ENCODE measurements at places on chromosomes 3 and 15. TPM values are rescaled to one million over a fixed set of nuclear protein-coding genes. Genes with fewer than 3 reads are reported as not detected.

ATP10A gene
- total RNA-seq, result 0.25 TPM

DNA sequence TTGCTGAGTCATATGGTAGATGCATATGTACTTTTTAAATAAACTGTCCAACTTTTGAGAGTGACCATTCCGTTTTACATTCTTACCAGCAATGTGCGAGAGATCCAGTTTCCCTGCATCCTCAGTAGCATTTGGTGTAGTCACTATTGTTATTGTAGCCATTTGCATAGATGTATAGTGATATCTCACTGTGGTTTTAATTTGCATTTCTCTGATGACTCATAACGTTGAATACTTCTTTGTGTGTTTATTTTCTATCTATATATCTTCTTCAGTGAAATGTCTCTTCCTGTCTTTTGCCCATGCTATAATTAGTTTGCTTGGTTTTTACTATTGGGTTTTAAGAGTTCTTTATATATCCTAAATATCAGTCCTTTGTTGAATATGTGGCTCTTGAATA is 255.7 kb upstream of the GRM7 start:
- no peak for DNase-seq

DUSP7 gene
- 3.7 TPM for total RNA-seq

KNG1 gene
- total RNA-seq, result 451 TPM

ADCY5 gene
- 2.4 TPM for total RNA-seq

GAP43 gene
- not detected for total RNA-seq

TPRG1 gene
- total RNA-seq, result 9.0 TPM

DNA sequence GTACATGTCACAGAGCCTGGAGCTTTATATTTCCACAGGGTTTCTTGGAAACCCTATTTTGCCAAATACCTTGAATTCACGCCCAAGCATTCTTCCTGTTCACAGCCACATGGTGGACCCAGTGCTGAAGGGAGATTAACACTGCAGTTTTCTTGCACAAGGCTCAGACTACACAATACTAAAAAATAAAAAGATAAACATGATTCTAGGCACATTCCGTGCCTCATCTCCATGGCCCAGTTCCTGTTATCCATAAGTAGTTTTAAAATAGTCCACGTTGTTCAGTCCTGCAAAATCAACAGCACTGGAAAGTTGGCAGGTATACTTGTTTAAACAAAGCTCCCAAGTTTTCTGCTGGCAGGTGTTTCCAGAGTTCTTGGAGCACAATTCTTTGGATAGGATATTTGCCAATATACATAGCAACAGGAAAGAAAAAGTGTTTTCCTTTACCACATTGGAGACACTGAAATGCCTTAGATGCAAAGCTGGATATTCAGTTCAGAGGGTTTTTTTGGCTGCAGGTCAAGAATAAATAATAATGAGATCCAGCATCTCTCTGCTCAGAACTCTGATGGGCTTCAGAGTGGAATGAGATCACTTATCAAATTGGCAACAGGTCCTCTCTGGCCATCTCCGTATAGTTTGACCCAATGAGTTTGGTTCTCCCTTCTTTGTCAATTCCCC is 88.1 kb upstream of the TGFBR2 start:
- peak; percentile 75 for DNase-seq

DNA sequence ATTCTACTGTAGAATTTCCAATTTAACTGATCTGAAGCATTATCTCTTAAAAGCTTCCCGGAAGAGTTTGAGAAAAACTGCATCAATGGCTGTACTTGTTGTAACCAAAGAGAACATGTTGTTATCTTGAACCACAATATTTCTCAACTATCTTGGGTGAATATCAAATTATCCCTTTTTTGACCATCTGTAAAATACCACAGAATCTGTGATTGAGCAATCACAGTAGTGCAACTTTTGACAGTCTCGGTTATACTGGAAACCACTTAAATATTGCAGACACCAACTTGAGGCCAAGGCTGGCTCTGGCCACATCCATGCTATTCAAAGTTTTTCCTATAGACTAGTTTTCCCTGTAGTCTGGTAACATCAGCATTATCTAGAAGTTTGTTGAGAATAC is 842.8 kb upstream of the EPHA6 start:
- no peak for DNase-seq

DNA sequence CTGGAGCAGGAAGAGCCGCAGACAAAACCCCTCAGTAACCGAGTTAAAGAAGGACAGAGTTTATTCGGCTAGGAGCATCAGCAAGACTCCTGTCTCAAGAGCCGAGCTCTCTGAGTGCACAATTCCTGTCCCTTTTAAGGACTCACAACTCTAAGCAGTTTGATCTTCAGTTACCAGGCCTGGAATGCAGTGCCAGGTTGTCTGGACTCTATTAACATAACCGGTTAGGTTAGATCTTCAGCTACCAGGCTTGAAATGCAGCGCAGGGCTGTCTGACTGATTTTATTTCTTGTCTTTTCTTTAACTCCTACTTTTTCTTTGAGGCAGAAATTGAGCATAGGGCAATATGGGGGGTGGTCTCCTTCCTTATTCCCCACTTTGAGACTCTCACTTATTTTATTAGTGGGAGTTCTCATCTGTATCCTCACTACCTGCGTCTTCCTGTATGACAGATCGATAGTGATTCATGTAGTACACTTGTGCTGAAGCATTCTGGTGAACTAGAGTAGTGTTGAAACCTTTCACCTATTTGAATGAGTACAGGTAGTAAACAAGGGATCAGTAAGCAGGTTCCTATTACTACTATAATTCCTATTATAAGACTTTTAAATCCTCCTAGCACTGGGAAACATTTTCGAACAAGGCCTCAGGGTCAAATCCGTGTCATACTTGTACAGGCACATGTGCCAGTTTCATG is 325.0 kb downstream of the CGGBP1 start:
- no peak for DNase-seq

DNA sequence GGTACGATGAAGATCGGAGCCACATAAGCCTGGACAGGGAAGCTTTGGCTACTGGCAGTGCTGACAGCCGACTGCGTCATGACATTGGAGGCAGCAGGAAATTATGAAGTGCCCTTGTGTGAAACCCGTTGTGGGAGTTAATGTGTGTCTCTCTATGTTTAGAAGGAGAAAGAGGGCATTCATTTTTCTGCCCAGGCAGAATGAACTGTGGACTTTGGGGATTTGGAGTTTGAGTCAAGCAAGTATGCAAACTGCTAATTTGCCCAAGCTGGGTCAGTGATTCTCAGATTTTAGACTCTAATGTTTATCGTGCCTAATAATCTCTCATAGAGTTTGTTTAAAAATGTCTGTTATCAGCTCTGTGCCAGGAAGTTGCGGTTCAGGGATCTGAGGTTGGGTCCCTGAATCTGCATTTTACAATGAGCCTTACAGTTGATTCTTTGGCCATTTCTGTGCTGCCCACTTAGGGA is 5.6 kb downstream of the CTXND1 start:
- peak; percentile 55 for DNase-seq

GRCh38 chr15:76962337-76963013 is 30.9 kb downstream of the RCN2 start:
- no peak for DNase-seq

IGF1R gene
- total RNA-seq, result 4.0 TPM

DNA sequence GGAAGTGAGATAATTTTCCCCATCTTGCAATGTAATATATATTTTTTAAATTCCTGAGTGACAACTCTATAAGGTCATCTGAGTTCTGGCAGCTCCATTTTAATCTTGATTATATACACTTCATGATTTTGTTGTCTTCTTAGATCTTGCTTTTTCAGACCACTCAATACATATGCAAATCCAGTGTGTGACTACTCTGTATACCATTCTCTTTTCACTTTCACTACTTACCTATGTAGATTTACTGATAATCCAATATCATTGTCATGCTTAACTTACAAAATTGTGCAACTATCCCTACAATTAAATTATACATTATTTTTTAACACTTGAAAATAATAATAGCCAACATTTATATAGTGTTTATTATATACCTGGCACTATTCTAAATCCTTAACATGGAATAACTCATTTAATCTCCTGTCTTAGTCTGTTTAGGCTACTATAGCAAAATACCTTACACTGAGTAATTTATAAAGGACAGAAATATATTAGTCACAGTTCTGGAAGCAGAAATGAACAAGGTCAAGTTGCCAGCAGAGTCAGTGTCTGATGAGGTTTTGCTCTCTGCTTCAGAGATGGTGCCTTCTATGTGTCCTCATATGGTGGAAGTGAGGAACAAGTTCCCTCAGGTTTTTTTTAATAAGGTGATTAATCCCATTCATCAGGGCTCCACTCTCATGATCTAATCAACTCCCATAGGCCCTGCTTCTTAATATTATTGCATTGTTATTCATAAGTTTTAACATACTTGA is 338.5 kb downstream of the TUSC7 start:
- no peak for DNase-seq

DNA sequence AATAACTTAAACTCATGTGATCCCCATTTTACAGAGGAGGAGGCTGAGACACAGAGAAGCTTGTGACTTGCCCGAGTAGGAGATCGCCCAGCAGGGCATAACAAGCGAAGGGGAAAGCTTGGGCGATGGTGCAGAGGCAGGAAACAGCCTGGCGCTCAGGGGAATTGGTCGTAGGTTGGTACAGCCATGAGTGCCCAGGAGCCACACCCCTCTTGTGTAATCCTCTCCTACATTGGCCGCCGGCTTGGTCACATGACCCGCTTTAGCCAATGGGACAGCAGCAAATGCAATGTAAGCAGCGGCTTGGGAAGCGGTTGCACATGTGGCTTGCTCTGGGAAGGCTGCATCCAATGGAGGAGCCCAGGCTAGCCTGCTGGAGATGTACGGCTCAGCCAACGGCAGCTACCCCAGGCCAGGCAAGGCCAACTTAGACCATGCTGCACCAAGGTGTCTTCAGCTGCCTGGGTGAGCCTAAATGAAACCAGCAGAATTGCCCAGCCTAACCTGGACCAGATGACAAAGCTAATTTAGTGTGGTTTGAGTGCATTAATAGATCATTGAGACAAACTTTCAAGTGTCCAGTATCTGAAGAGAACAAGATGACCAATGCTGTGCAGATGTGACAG is 50.3 kb upstream of the SLC6A6 start:
- DNase-seq, result no peak

DNA sequence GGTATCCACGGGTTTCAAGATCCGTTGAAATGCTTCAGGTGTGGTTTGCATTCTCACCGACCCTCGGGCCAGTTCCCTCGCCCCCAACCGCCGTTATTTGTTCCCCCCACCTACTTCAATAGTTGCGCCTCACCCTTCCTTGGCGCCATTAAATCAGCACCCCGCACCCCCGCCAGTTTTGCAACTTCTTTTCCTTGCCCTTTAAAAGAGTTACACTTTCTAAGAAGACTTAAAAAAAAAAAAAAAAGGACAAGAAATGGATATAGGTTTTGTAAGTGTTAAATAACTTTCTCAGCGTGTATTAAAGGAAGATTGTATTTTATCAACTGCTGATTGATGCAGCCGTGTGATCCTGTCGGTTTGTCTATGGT is 87.2 kb downstream of the NR2F2 start:
- DNase-seq, result no peak

DNA sequence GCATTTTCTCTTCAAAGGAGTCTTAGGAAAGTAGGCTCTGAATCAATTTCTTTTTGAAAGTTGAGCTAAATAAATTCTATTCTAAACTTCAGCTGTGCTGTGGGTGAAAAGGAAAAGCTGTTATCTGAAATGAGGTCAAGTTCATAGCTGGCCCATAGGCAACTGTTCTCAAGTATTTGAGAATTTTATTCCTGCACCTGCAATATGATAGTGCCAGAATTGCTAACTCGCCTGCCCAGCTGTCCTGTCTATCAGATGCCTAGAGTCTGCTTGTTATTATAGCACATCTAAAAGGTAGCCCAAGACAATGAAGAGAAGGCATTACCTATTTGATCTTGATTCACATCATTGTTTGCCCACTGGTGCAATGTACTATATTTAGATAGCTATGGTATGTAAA is 798.7 kb downstream of the DIPK2A start:
- no peak for DNase-seq

UNC13C gene
- total RNA-seq, result not detected

GRCh38 chr3:69244039-69244438 is 121.6 kb upstream of the LMOD3 start:
- DNase-seq, result no peak

- no peak for DNase-seq
Observed at GRCh38 chr15:42939841-42940240, 19.3 kb upstream of the TTBK2 start.

GRCh38 chr3:73245459-73245858 is 184.0 kb downstream of the EBLN2 start:
- DNase-seq, result no peak

DNA sequence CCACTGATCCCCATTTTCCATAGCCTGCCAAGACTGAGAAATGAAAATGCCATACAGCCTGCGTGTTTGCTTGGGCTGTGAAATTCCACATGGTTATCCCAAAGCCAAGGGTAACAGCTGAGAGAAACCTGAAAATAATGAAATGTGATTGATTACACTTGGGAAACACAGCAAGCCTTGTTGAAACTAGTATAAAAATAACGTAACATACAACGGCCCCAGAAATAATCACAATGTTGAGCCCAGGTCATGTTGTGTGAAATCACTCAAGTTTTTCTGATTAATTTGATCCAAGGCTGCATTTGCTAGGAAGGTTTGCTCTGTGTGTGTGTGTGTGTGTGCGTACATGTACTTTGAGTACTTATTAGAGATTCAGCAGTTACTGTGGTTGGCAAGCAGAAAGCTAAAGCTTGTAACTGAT is 269.0 kb downstream of the OXSM start:
- DNase-seq, result no peak

DNA sequence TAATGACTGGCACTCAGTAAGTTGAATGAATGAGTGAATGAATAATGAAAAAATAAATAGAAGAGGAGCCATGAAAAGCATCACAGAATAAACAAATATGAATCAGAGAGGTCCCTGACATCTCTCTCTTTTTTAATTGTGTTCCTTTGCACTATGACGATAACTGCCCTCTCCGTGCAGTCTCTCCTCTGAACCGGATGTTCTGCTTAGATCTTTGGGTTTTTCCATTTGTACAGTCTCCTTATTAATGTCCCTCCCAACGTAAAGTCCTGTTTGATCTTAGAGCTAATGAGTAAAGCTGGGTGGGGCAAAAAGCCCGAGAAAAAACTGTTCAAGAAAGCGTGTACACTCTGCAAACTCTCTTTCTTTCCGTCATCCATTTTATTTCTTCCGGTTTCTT is 28.3 kb upstream of the BHLHE40 start:
- DNase-seq, result no peak

GRCh38 chr15:86624261-86625036 is 544.8 kb downstream of the AGBL1 start:
- no peak for DNase-seq

GRCh38 chr15:69658411-69658945 is 205.9 kb downstream of the RPLP1 start:
- DNase-seq, result no peak

ISG20 gene
- 16.8 TPM for total RNA-seq

MKRN2OS gene
- not detected for total RNA-seq

DNA sequence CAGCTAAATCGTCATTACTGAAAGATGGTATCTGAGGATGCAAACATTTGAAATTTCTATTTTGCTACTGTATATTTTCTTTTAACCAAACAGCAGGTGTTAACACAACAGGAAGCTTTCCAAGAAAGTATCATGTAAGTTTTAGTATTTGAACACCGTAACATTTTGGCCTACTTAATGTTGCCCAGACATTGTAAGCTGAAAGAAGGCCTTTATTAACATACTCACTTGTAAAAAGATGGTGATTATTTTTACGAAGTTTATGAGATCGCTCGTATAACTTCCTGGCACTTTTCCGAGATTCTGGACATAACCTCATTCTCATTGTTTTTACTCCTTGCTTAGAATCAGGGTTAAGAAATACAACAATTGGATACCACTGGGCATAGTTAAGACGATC is 95.7 kb downstream of the TJP1 start:
- no peak for DNase-seq

- DNase-seq, result no peak
Observed at GRCh38 chr3:60801307-60801706, 449.9 kb downstream of the FHIT start.

GRCh38 chr3:153855772-153856171 is 265.4 kb upstream of the ARHGEF26 start:
- DNase-seq, result no peak
